ENCODE measurements at places on chromosomes 6 and 20.

DNA sequence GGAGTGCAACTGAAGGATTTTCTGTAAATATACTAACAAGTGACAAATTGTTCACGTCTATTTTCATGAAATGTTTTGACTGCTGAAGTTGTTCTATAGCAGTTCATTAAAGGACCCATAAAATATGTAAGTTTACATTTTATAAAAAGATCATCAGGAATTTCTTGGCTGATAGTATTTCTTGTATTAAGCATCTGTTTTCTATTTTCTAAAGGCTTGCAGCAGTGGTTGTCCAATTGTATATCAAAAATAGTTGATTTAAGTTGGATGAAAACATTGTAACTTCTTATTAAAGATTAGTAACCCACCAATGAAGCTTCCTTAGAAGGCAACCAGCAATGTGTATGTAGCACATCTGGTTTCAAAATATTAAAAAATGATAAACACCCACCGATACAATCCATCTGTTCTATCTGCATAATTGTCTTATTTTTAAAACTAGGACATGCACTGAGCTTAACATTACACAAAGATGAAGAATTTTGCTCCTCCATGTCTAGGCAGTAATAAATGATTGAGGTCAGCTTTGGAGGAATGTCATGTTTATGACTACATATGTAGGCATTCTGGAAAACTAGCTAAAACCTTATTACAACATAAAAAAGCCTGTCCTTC lies 301.3 kb upstream of the TCF21 start:
- DNase-seq: no peak

GRCh38 chr20:20217621-20218020 lies 150.3 kb upstream of the INSM1 start:
- DNase-seq: no peak

GRCh38 chr6:97440590-97441176 lies 157.7 kb upstream of the MMS22L start:
- no peak for DNase-seq

DNA sequence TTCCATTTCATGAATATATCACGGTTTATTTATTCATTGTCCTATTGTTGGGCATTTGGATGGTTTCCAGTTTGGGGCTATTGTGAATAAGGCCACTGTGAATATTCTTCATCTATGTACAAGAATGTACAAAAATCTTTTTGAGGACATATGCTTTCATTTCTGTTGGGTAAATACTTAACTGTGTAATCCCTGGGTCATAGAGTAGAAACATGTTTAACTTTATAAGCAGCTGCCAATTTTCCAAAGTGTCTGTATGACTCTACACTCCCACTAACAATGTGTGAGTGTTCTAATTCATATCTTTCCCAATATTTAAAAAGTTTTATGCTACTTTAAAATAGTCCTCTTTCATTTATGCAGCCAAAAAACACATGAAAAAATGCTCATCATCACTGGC lies 98.6 kb downstream of the UST start:
- no peak for DNase-seq

GRCh38 chr20:60206259-60206658 lies 248.0 kb downstream of the CDH26 start:
- DNase-seq: peak; percentile 49

GRCh38 chr6:5337573-5337972 lies 76.3 kb downstream of the FARS2 start:
- no peak for DNase-seq

GRCh38 chr6:16370943-16371342 lies 132.6 kb downstream of the GMPR start:
- no peak for DNase-seq

- DNase-seq: no peak
Observed at GRCh38 chr6:81749707-81750106, 2.8 kb downstream of the TENT5A start.

DNA sequence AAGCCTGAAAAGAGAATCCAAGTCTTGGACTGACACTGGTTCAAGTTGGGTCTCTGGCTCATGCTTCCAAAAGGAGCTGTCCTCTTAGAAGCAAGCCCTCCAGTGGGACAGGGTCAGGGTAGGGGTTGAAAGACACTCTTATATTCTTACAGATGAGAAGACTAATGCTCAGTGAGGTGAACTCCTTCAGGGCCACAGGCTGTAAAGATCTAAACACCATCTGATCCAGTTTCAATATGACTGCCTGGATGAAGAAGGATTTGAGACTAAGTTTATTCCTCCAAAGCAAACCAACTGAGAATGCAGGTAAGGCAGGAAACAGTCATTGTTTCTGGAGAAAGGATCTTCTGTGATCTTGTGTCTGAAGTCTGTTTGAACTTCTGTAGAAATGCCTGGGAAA lies 99.0 kb upstream of the TAB2 start:
- no peak for DNase-seq

DNA sequence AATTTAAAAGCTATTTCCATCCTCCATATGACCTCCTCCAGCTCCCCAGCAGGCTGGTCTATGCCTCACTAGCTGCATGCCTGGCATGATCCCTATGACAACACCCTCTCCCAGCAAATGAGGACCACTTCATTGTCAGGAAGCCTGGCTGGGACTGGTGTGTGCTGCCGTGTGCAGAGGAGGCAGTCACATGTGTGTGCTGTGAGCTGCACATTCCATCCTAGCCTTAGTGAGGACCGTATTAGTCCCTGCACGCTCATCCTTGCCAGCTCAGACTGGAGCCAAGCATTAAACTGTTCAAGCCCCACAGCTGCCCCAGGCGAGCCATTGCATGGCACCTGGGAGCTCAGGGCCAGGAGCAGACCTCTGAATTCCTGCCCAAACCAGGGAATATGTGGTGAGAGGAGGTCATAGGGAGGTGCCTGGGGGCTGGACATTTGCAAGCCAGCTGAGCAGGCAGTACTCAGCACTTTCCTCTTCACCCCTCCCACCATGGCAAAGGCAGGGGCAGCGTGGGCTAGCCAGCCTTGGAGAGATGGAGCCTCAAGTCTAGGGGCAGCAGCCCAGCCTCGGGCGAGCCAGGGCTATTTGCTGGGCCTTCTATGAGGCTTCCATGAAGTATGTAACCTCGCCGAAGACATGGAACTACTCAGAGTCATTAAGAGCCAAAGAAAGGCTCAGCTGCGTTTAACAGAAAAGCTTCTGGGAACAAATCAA lies 8.7 kb upstream of the CCN5 start:
- DNase-seq: no peak

- no peak for DNase-seq
Observed at GRCh38 chr6:121434037-121434770, 1.2 kb upstream of the GJA1 start.

GRCh38 chr6:88165844-88166492 lies at the start of gene CNR1:
Gene CNR1 (minus strand): TSS chr6:88166347. CDS start chr6:88145274, 21,073 bp downstream.
- DNase-seq: peak; percentile 16

GRCh38 chr6:49506569-49507111 lies 6.9 kb downstream of the GLYATL3 start:
- DNase-seq: no peak

- peak; percentile 82 for DNase-seq
Observed at GRCh38 chr20:38434770-38435554, at the start of gene SNHG17. Gene SNHG17 (minus strand): TSS chr20:38435328.

GRCh38 chr6:4383910-4384638 lies 248.7 kb upstream of the ECI2 start:
- DNase-seq: no peak

- DNase-seq: no peak
Observed at GRCh38 chr6:33692760-33693158, 18.7 kb downstream of the UQCC2 start.

DNA sequence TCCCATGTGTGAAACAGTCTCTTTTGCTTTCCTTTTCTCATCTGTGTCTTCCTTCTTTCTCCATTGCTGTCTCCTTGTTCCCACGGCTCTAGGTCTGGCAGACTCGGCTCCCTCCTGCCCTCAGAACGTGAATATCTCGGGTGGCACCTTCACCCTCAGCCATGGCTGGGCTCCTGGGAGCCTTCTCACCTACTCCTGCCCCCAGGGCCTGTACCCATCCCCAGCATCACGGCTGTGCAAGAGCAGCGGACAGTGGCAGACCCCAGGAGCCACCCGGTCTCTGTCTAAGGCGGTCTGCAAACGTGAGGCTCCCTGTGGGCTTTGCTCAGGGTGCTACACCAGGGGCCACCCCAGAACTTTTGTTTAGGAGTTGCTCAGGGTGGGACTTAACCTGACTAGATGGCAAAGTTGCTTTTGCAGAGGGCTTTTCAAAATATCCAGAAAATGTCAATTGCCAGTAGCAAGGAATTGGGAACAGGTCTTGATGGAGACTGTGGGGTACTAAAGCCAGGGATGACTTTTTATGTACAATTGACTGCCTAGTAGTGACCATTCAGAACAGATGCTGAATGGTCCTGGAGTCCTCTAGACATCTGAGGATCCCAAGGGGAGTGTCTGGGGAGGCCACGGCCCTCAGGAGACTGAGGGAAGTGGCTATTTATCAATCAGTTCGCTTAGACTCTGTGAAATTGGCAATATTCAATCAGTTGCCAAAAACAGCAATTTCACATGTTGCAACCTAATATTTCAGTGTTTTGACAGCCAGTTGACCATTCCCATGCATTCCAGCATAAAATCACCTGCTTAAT lies 550 bp downstream of the C2 start:
- DNase-seq: no peak

GRCh38 chr6:42708096-42708495 lies 14.3 kb downstream of the PRPH2 start:
- DNase-seq: no peak

DNA sequence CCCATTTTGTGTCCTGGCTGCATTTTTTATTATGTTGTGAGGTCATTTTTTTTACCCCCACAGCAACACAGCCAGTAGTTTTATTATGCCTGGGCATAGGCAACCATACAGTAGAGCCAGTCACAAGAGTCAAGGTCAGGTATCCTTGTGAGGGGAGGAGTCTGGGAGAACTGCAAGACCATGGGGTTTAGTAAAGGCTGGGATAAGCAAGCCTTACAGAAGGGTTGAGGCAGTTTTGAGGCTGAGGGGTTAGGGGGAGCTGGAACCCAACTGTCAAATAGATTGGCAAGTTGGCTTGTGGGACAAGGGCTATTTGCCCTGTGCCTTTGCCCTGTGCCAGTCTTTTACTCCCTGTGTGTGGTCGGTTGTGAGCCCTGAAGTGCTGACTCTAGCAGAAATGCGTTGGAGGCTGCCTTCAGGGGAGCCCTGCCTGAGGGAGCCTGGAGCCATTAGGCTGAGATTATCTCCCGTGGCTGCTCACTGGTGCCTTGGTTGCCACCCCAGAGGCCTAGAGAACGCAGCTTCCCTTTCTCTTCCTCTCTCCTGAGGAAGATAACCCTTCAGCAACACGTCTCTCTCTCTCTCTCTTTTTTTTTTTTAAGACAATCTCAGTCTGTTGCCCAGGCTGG lies 31.1 kb downstream of the RALY start:
- DNase-seq: no peak

- DNase-seq: no peak
Observed at GRCh38 chr6:14128746-14129145, 11.2 kb downstream of the CD83 start.

GRCh38 chr20:3262566-3262965 lies 23.6 kb upstream of the SLC4A11 start:
- DNase-seq: no peak

GRCh38 chr6:10951675-10952282 lies 64.9 kb downstream of the SYCP2L start:
- DNase-seq: peak; percentile 59

DNA sequence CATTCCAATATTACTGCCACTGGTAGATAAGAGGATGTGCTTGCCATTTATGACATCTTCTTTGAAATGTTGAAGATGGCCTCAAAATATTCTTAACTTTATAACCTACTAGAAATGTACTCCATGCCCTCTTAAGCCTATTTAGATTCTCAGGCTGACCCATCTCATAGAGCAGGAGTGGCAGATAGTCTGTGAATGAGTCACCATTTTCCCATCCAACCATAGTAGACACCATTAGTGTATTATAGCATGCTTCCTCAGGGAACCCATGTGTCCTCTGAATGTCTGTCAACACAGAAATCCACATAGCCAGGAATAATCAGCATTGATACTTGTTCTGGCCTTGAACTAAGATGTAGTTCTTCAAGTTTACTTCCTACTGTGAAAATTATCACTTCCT lies 150.2 kb downstream of the IMPG1 start:
- DNase-seq: peak; percentile 22

DNA sequence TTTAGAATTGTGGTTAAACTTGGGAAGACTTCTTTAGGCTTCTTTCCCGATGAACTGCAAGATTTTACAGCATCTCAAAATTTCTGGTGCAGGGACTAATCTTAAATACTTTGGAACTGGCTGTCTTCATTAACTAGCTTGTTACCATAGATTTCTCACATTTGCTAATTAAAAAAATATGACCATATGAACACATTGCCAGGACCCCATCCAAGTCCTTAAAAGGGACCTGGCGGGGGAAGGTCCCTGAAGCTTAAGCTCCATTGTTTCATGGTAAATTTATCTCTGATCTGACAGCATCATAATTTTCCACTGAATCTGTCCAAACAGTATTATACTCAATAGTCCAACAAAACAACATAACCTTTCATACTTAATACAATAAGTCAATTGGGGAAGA lies 517.8 kb upstream of the FLRT3 start:
- no peak for DNase-seq

DNA sequence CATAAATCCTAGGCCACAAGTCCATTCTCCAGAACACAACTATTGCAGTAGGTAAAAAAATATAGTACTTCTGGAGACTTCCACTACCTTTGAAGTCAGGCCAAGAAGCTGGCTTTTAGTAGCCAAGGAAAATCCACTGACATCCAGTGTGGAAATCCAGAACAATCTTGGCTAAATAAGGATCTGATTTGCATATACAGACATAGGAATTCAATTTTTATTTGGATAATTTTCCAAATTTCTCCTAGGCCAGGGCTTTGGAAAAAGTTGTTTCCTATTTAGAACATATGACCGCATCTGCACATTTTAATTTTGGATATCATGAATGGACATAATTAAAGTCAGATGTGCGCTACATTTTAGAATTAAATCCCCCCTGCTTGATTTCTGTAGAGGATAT lies 100.2 kb downstream of the BCAS1 start:
- DNase-seq: no peak

DNA sequence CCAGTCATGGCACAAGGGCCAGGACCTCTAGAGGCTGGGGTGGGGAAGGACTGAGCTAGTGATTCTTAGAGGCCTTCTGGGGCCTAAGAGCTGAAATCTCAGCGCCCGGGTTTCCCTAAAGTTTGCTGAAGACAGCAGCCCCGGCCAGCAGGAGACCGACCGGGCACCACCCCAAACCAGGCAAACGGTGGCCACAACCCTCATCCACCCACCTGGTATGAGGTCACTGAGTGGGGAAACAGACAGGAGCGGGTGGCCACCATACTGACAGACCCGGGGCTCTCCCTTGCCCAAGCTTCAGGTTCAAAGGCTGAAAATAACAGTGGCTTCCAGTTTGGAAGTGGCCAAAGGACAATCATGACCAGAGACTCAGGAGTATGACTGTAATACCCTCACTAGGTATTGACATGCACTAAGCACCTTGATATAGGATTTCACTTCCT lies 35.0 kb upstream of the ID1 start:
- no peak for DNase-seq

- DNase-seq: no peak
Observed at GRCh38 chr6:125306756-125307149, 5.0 kb upstream of the HDDC2 start.

DNA sequence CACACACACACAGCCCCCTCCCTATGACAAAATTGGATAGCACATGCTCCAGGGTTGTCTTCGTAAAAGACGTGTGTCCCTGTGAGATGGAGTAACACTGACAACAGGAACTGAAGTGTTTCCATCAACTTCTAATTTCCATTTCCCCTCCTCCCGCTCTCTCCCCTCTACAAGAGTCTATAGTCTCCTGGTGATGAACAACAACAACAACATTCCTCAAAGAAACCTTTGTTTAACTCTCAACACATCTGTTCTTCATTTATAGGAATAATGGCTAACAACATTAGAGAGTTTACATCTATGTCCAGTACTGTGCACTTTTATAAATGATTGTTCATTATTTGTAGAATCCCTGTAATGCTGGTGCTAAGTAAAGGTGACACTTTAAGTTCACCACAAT lies 205.8 kb upstream of the SSTR4 start:
- DNase-seq: no peak

Measured in RWPE1 (cell line).